ENCODE measurements at places on chromosomes 12 and 14. TPM values are rescaled to one million over a fixed set of nuclear protein-coding genes. Genes with fewer than 3 reads are reported as not detected.

DNA sequence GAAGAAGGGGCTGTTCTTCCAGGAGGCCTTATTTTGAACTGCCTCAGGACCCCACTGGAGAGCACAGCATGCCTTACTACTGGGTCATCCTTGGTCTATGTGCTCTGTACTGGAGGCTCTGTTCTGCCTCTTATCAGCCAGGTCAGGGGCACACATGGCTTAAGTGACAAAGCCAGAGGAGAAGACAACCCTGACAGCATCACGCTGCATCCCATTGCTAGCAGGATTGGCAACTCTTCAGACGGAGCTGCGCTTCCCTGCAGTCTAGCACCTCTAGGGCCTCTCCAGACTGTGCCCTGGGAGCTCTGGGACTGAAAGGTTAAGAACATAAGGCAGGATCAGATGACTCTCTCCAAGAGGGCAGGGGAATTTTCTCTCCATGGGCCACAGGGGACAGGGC lies 17.3 kb upstream of the TIGAR start:
- H3K4me3 ChIP-seq, result no peak overlapping the region
- no peaks in the 10 kb centered on the region for H3K27me3 ChIP-seq
- H3K27ac ChIP-seq, result no peak overlapping the region
- H3K4me1 ChIP-seq, result no peaks in the 10 kb centered on the region
- DNase-seq, result no peak

- no peaks in the 10 kb centered on the region for H3K36me3 ChIP-seq
- no peak overlapping the region for H3K27ac ChIP-seq
- no peak overlapping the region for H3K4me3 ChIP-seq
Observed at GRCh38 chr14:65622703-65623102, 210.2 kb downstream of the FUT8 start.

- peak overlapping the region; percentile 97 for H3K27ac ChIP-seq
- no peaks in the 10 kb centered on the region for H3K27me3 ChIP-seq
- H3K4me1 ChIP-seq, result peaks cover 4% of the 10 kb centered on the region
- peak overlapping the region; percentile 59 for H3K4me3 ChIP-seq
- H3K36me3 ChIP-seq, result no peaks in the 10 kb centered on the region
Observed at GRCh38 chr14:34981743-34982420, 910 bp upstream of the SRP54 start.

DNA sequence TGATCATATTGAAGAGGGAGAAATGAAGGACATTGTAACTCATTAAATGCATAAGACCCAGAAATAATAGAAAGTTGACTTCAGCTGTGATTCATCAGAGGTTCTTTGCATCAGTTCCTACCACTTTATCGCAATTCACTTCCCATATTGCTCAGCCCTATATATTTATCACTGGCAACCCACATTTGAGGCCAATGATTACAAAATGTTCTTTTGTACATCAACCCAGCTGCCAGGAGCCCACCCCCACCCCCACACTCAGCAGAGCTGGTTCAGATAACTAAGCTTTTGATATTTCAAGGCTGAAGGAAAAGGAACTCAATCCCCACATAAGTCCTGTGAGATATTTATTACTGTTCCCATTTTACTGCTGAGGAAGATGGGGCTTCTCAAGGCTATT lies 51.2 kb upstream of the TMPO start:
- H3K4me3 ChIP-seq, result no peak overlapping the region
- DNase-seq, result no peak
- H3K4me1 ChIP-seq, result no peaks in the 10 kb centered on the region
- no peak overlapping the region for H3K27ac ChIP-seq
- H3K36me3 ChIP-seq, result no peaks in the 10 kb centered on the region
- peaks cover 23% of the 10 kb centered on the region for H3K27me3 ChIP-seq

- H3K4me3 ChIP-seq, result no peak overlapping the region
- DNase-seq, result peak; percentile 21
- H3K36me3 ChIP-seq, result peaks cover 10% of the 10 kb centered on the region
- no peaks in the 10 kb centered on the region for H3K4me1 ChIP-seq
- peak overlapping the region; percentile 14 for H3K27ac ChIP-seq
Observed at GRCh38 chr12:28313631-28314030, 123.4 kb downstream of the CCDC91 start.

DNA sequence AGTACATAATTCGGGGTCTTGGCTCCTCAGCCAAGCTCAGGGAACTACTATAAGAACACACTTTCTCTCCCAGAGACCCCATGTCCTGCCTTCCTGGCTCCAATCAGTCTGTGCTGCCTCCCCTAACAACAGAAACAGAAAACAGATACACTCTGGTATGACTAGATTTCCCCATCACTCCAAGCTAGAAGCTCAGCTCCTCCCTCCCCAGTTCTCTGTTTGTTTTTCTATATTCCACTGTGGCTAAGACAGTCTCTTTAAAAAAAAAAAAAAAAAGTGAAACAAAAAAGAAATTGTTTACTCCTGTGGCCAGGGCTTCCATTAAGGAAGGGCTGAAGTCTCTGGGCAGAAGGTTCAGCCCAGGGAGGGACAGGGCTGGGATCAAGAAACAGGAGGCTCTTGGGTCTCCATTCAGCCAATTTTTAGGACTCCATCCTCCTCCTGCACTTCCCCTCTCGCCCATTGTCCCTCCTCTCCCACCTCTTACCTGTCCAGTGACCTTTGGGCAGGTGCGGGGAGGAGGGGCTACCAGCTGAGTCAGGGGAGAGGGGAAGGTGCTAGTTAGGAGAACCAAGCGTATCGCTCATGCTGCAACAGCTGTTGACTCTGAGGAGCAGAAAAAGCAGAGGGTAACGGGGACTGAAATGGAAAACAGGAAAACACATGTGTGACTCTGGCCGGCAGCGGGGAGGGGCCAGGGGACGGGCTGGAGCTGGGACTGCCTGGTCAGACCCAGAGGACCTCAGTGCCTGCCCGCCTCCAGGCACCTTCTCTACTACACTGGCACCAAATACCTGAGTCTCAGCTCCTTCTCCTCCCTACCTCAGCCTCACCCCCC lies 4.1 kb upstream of the SLC7A7 start:
- H3K4me1 ChIP-seq, result peaks cover 27% of the 10 kb centered on the region
- H3K4me3 ChIP-seq, result no peak overlapping the region
- H3K27ac ChIP-seq, result no peak overlapping the region
- DNase-seq, result no peak
- H3K36me3 ChIP-seq, result no peaks in the 10 kb centered on the region

GRCh38 chr12:119678459-119678858 lies 10.5 kb downstream of the PRKAB1 start:
- H3K36me3 ChIP-seq, result peaks cover 88% of the 10 kb centered on the region
- H3K4me1 ChIP-seq, result peaks cover 2% of the 10 kb centered on the region
- no peak for DNase-seq
- no peaks in the 10 kb centered on the region for H3K27me3 ChIP-seq

DNA sequence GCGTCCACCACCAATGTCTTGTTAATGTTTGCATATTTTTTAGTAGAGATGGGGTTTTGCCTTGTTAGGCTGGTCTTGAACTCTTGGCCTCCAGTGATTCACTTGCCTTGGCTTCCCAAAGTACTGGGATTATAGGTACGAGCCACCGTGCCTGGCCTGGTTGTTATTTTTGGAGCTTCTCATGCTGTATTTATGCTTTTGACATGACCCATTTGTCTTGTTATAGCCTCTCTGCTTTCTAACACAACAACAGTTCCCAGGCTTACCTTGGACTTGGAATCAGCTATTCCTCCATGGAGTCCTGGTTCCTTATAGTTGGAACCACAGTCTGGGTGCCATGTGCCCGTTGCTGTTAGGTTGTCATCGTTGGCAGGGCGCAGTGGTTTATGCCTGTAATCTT lies 29.7 kb downstream of the ZNF410 start:
- H3K36me3 ChIP-seq, result peaks cover 56% of the 10 kb centered on the region
- no peaks in the 10 kb centered on the region for H3K4me1 ChIP-seq
- H3K27me3 ChIP-seq, result no peaks in the 10 kb centered on the region
- H3K27ac ChIP-seq, result no peak overlapping the region

GRCh38 chr14:87960013-87960787 lies 32.8 kb downstream of the GALC start:
- no peak overlapping the region for H3K4me3 ChIP-seq
- H3K36me3 ChIP-seq, result 0 out of 3 replicates have a peak, but pooled peaks cover 3% of the 10 kb centered on the region
- no peaks in the 10 kb centered on the region for H3K27me3 ChIP-seq

DNA sequence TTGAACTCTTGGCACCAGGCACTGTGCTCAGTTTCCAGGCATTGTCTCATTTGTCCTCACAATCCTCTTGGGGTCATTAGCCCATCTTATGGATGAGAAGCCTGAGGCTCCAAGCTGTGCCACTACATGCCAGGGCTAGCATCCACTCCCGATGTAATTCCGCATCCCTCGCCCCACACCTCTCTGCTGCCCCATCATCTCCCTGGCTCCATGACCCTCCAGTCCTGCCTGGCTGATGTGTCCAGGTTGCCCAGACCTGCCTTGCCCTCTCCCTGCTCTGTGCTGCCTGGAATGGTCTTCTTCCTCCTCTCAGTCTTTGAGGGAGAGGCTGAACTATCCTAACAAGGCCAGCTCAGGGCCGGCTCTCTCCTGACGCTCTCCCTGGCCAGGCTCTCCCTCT lies 27.5 kb downstream of the PIGH start:
- H3K4me1 ChIP-seq, result peaks cover 5% of the 10 kb centered on the region
- H3K4me3 ChIP-seq, result no peak overlapping the region
- H3K27ac ChIP-seq, result no peak overlapping the region

- H3K27ac ChIP-seq, result no peak overlapping the region
- H3K4me1 ChIP-seq, result no peaks in the 10 kb centered on the region
- no peaks in the 10 kb centered on the region for H3K36me3 ChIP-seq
- no peak overlapping the region for H3K4me3 ChIP-seq
Observed at GRCh38 chr14:63956326-63956725, 103.5 kb downstream of the SYNE2 start.

DNA sequence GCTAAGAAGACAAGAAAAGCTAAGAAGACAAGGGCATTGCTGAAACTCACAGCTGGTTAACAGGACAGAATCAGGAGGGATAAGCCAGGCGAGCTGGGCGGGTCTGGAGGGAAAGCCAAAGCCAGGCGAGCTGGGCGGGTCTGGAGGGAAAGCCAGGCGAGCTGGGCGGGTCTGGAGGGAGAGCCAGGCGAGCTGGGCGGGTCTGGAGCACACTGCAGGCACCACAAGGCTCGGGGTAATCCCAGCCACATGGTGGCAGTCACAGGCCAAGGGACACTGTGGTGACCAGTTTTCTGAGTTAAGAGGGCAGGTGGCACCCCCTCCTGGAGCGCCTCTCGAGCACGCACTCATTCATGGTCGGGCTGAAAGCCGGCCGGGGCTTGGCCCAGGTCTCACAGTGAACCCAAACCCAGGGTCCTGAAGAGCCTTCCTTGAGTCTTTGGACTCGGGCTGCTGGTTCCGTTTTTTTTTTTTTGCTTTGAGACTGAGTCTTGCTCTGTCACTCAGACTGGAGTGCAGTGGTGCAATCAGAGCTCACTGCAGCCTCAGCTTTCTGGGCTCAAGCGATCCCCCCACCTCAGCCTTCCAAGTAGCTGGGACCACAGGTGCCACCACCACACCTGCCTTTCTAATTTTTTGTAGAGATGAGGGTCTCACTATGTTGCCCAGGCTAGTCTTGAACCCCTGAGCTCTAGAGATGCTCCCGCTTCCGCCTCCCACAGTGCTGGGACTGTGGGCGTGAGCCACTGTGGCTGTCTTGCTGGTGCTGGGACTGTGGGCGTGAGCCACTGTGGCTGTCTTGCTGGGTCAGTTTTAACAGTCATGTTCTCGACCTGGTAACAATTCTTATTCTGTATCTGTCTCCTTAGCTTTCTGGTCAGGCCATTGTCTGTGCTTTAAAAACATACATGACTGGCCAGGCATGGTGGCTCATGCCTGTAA lies 40.2 kb downstream of the HSP90AA1 start:
- H3K4me1 ChIP-seq, result peaks cover 11% of the 10 kb centered on the region
- peak; percentile 74 for DNase-seq
- no peak overlapping the region for H3K27ac ChIP-seq
- no peaks in the 10 kb centered on the region for H3K27me3 ChIP-seq

DNA sequence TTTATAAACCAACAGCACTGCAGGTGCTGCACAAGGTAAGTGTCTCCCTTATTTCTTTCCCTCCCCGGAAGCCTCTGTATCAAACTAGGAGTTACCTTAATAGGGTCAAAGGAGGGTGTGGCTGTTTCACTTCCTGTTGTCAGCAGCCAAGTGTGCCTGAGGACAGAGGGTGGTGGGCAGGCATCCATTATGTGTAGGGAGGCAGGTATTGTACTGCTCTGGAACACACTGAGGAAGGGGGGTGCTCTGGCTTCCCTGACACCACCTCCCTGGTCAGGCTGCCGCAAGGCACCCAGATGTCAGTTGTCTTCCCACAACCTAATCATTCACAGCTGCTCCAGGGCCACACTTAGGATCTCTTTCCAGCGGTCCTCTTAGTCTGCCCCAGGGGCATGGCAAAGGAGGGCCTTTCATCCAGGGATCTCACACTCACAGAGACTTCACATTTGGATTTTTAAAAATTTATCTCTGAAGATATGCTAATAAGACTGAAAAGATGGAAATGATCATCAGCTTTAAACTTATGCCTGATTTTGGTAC lies 132.0 kb upstream of the ARHGAP5 start:
- H3K4me3 ChIP-seq, result no peak overlapping the region
- no peaks in the 10 kb centered on the region for H3K4me1 ChIP-seq
- H3K36me3 ChIP-seq, result no peaks in the 10 kb centered on the region
- DNase-seq, result no peak

GRCh38 chr12:66351301-66351700 lies 49.0 kb downstream of the HELB start:
- H3K4me1 ChIP-seq, result no peaks in the 10 kb centered on the region
- H3K36me3 ChIP-seq, result no peaks in the 10 kb centered on the region
- peaks cover 7% of the 10 kb centered on the region for H3K27me3 ChIP-seq

DNA sequence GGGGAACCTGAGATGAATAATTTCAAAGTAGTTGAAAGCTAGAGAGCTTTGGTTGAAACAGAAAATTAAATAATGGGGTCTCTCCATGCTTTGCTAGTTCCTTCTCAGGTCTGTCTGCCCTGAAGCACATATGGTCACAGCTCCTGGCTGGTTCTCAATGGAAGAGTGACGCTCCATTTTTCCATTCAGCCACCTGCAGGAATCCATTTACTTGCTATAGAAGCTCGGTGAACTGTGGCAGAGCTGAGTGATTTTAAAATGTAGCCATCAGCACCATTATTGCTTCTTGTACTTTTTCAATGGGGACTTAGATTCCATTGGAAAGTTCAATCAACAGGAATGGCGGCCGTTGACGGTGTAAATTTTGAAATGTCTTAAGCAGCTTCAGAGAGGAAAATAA lies 525.2 kb downstream of the GLT1D1 start:
- H3K27me3 ChIP-seq, result no peaks in the 10 kb centered on the region
- no peak overlapping the region for H3K4me3 ChIP-seq
- no peaks in the 10 kb centered on the region for H3K36me3 ChIP-seq
- no peak for DNase-seq
- no peak overlapping the region for H3K27ac ChIP-seq

DNA sequence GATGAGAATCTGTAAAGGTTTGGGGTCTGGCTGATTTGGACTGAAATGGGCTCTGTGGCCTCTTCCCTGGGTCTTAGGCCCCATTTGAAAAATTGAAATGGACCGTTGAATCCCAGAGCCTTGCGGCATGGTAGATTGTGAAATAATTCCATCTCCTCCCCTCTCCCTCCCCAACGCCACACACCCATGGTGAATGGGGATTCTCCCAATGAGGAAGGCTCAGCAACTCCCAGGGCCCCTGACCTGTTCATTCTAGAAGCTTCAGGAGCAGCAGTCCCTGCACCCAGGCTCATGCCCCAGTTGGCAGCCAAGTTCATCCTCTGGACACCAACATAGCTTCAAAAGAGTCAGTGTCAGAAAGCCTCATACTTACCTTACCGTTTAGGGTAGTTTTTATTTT lies 217.4 kb downstream of the ZFP36L1 start:
- no peaks in the 10 kb centered on the region for H3K27me3 ChIP-seq
- no peak for DNase-seq
- no peak overlapping the region for H3K27ac ChIP-seq
- H3K4me3 ChIP-seq, result no peak overlapping the region
- H3K4me1 ChIP-seq, result no peaks in the 10 kb centered on the region
- H3K36me3 ChIP-seq, result no peaks in the 10 kb centered on the region

The CCDC197 gene
- not detected for total RNA-seq

The OR6C65 gene
- not detected for total RNA-seq

The ANG gene
- 0.44 TPM for total RNA-seq

The TPPP2 gene
- total RNA-seq, result not detected

The ATG101 gene
- total RNA-seq, result 38.1 TPM

The SPTLC2 gene
- 24.2 TPM for total RNA-seq
